ENCODE measurements at places on chromosomes 5 and 9.

DNA sequence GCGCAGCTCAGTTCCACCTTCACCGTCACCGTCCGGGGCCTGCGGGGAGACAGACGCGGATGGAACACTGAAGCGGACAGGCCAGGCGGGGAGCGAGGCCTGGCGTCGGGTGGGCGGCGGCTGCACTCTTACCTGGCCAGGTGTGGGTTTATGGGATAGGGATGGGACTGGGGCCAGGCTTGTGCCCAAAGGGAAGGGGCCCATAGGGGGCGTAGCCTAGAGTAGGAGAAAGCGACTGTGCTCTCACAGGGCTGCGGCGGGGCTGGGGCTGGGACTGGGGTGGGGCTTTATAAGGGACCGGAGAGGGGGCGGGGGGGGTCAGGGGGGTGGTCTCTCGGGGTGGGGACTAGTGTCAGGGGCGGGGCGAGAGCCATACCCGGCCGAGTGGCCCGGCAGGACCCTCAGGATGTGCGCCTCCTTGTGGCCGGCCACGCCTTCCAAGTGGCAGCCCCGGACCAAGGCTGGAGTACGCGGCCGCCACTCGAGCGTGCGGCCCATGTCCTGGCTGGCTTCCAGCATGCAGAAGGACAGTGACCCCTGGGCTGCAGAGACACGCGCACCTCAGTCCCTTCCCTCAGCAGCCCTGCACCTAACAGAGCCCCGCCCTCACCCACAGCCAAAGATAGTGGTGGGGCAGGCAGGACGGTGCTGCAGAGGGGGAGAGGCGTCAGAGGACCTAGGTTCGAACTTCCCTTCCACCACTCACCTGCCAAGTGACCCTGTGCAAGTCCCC is 22.8 kb downstream of the FPGS start:
- no peak for DNase-seq

DNA sequence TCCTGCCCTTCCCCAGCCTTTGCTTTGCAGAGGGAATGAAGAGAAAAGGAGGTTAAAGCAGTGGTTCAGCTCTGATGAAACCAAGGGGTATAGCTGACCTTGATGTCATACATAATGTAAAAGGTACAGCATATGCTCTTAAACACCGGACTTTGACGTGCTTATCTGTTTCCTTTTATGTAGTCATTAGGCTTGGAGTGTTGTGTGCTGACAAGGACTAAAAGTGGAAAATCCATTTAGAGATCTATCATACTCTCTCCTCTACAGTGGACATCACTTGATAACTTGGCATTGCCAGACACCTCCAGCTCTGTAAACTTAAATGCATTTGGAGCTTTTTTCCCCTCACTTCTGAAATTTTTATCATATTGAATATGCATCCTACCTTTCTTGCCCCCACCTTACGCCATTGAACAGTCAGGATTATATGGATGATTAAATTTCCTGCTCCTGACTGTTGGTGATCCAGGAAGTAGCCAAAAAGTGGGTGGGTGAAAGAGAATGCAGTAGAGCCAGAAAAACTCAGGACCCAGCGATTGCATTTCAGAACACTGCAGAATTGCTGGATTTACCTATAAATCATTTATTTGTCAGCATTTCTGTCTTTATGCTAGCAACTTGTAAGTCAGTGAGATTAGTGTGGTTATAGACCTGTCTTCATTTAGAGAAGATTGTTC is 4.1 kb downstream of the TNFAIP8 start:
- no peak for DNase-seq

GRCh38 chr5:169367861-169368260 is 66.9 kb upstream of the SLIT3 start:
- DNase-seq = no peak

DNA sequence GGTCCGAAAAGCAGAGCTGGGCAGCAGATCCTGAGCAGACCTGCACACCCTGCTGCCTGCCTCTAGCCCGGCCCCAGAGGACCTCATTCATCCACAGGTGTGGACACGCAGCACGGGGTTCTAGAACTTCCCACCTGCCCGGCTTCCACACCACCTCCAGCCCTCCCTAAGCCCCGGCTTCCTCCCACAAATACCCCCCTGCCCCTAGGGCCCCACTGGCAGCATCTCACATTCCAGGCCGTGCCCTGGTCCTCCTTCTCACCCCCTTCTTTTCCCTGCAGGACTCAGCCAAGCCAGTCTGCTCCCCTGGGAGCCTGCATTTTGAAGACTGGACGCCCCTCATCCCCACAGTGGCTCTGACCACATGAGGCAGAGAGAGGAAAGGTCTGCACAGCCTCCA is 138.9 kb downstream of the ADAMTS2 start:
- no peak for DNase-seq

Data from fibroblast of skin of right biceps (primary cell).